ENCODE measurements at places on chromosomes 7 and 10. TPM values are rescaled to one million over a fixed set of nuclear protein-coding genes. Genes with fewer than 3 reads are reported as not detected.

DNA sequence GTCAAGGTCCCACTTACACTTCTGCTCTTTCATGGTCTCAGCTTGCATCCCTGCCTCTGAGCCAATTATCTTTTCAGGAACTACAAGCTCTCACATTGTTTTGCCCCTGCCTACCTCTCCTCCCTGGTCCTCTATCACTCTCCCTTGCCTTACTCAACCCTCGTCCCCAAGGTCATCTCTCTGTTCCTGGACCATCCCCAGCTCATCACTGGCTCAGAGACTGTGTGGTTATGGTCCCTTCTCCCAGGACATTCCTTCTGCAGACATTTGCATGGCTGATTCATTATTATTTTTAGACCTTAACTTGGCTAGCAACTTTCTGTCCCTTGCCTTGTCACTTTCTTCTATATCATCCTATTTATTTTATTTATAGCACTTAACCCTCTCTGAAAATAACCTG is 17.8 kb upstream of the GPAM start:
- no peak for DNase-seq

The LIPF gene
- total RNA-seq: not detected

The ABCB4 gene
- 0.63 TPM for total RNA-seq

The FAM20C gene
- total RNA-seq: 1.2 TPM

The PRLHR gene
- total RNA-seq: not detected

The SPDYE8 gene
- not detected for total RNA-seq

DNA sequence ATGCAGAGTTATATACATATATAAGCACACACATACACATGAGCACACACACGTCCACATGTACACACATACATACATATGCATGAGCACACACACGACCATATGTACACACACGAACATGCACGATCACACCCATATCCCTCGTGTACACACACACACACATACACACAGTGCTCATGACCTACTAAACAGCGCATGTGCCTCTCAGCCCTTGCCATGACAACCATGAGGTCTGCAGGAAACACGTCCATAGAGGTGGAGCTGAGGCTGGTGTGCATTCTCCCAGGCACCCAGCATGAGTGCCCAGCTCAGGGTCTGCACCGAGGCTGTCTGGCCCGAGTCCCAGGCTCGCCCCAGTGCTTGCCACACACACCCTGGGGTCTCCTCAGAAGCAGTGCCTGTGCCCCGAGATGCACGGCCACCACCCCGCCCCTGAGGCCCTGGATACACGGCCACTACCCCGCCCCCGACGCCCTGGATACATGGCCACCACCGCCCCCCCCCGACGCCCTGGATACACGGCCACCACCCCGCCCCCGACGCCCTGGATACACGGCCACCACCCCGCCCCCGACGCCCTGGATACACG is 529.6 kb downstream of the DNAJB6 start:
- DNase-seq: no peak

GRCh38 chr10:49827297-49827696 is 65.2 kb upstream of the OGDHL start:
- no peak for DNase-seq

The ANKRD22 gene
- not detected for total RNA-seq

The FAM241B gene
- total RNA-seq: 1.3 TPM

The ANKRD26 gene
- 10.8 TPM for total RNA-seq

DNA sequence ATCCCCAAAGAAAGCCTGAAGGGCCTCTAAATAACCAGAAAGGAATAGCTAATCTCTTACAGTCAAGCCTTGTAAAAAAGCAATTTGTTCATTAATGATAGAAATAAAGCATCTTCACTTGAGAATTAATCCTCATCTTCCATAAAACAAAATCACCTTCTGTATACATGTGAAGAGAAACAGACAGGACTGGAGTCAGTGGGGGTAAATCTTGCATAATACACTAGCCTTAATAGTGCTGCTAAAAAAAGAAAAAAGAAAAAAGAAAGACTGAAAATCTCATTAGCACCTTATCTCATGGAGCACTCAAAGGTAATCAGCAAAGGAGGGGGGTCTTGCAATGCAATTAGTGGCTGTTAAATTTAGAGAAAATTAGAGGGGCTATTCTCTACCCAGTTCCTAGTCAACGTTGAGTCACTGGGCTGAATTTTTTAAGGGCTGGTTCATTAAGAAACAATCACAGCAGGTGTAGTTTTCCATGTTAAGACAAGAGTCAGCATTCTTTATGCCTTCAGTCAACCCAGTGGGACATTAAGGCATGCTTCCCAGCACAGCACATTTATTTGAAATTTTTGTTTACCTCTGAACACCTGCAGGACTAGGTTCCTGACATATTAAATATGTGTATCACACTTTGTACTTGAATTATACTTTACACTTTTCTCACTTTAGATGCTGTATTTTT is 1455.7 kb upstream of the CELF2 start:
- DNase-seq: no peak

The WNT8B gene
- not detected for total RNA-seq

DNA sequence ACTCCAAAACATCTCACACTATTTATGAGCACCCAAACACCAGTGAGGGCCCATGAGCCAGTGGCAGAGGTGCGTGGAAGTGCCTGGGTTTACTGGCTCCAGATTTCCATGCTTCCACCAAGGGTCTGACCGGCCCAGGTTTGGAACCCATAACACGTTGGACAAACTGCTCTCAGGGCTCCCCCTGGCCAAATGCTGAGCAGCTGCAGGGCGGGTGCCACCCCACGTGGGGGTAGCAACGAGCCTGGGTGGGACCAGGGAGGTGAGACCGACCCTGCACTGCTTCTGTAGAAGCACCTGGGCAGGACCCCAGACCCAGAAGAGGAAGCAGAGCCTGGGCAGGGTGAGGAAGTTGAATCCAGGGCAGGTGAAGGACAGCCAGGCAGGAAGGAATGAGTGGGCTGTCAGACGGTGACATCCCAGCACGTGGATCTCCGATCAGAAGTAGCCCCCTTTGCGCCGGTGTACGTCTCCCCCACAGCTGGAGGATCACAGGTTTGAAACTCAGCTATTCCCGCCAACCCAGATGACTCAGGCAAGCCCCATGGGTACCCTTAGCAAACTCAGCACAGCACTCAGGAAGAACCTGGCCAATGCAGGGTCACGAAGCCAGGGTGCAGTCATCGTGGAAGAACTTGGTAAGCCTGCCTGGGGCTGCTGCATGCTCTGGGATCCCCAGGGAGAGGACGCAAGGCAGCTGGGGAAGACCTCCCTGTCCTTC is 100.4 kb upstream of the DDC start:
- DNase-seq: no peak

The KCNIP2 gene
- total RNA-seq: 1.6 TPM

GRCh38 chr10:44989597-44990301 is 11.0 kb upstream of the ZNF22 start:
- DNase-seq: no peak

DNA sequence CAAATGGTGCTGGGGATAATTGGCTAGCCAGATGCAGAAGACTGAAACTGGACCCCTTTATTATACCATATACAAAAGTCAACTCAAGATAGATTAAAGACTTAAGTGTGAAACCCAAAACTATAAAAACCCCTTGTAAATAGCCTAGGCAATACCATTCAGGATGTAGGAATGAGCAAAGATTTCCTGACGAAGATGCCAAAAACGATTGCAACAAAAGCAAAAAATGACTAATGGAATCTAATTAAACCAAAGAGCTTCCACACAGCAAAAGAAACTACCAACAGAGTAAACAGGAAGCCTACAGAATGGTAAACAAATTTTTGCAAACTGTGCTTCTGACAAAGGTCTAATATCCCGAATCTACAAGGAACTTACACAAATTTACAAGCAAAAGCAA is 30.9 kb upstream of the PLXDC2 start:
- no peak for DNase-seq

The LIPN gene
- total RNA-seq: 0.83 TPM

GRCh38 chr10:101843032-101844021 is at the start of gene KCNIP2:
TSS of gene KCNIP2 (minus strand) at chr10:101843800. CDS start at chr10:101843568, 232 bp downstream.
- DNase-seq: peak; percentile 39

DNA sequence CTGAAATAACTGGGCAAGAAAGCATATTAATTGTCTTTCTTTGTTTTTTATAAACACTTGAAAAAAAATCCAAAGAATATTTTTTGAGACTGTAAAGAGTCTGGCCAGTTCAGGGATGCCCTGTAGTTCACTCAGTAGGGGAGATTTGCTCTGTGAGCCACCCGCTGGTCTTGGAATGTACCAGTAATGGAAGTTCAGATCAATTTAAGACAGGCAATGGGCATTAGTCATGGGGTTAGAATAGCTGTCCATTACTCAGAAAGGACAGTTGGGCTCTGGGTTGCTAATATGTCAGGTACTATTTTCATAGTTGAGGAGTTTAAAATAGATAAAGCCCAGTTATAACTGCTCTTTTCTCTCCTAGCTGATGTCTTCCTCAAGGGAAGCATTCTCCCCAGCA is 38.7 kb downstream of the A1CF start:
- no peak for DNase-seq

The PLAU gene
- 0.32 TPM for total RNA-seq

- no peak for DNase-seq
These were observed 48.3 kb upstream of the NRBF2 start for GRCh38 chr10:63084690-63085382.

The VOPP1 gene
- 79.3 TPM for total RNA-seq

The SPDYE6 gene
- total RNA-seq: not detected

The MYL10 gene
- not detected for total RNA-seq

DNA sequence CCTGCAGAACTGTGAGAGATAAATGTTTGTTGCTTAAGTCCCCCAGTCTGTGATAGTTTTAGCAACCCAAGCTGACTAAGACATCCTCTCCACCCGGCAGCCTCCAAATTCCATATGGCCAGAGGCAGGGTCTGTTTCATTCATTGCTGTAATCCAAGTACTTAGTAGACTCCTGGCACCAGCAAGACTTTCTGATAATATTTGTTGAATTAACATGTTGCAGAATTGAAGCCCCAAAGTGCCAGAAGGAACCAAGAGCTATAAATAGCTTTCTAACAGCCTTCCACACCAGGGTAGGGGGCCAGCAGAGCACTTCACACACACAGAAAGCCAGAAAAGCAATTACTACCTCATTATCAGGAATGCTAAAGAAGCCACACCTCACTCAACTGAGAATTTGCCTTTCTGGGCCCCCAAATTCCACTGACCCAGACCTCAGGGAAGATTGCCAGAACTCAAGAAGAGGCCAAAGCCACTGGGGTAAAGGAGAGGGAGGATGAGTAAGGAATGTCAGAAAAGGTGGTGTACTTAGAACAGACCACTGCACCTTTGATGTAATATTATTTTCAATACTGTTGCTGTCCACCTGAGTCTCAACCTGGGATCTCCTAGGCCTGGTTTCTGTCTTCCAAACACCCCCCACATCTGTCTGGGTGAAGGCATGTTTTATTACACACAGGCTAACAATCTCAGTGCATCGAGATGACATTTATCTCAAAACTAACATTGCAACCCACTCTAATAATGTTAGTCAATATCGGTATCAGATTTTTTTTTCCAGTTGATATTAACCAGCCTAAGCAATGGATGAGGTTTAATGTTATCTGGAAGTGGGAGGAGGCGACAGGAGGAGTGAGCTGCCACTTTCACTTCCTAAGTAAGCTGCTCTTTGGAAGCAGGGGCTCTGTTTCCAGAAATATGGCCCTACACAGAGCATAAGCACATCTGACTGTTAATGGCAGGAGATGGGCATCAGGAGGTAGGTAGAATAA is 5.5 kb downstream of the NOD1 start:
- no peak for DNase-seq

DNA sequence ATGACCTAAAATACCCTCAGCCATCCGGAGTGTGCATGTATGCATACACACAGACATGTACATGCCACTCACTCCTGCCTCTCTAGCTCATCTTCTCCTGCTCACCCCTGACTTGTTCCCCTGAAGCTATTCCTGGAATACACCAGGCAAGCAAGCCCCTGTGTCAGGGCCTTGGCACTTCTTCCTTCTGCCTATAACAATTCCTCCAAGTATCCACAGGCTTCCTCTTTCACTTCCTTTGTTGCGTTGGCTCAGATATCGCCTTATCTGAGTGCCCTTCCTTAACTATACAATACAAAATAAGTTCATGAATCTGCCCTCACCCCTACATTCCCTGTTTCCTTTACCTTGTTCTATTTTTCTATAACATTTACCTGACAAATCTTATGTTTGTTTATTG is 88.8 kb downstream of the NOD1 start:
- DNase-seq: no peak

GRCh38 chr10:75191821-75192568 is 18.6 kb upstream of the VDAC2 start:
- no peak for DNase-seq

- no peak for DNase-seq
These were observed 10.3 kb upstream of the OGDH start for GRCh38 chr7:44595934-44596635.

DNA sequence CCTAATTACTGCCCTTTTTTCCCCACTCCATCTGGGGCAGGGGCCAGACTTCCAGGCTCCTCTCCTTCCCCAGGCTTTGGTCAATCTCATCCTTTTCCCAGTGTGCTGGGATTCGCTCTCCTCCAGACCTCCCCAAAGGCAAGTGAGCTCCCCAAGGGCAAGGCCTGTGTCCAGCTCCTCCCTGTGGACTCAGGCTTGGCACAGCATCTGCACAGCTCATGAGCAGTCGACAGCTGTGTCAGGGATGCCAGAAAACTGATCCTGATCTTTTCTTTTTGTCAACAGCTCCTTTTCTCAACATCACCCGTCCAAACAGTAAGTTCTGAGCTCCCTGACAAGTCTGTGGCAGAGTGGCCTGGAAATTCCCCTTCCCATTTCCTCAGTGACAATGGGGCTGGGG is 67.1 kb downstream of the C10orf120 start:
- DNase-seq: no peak

DNA sequence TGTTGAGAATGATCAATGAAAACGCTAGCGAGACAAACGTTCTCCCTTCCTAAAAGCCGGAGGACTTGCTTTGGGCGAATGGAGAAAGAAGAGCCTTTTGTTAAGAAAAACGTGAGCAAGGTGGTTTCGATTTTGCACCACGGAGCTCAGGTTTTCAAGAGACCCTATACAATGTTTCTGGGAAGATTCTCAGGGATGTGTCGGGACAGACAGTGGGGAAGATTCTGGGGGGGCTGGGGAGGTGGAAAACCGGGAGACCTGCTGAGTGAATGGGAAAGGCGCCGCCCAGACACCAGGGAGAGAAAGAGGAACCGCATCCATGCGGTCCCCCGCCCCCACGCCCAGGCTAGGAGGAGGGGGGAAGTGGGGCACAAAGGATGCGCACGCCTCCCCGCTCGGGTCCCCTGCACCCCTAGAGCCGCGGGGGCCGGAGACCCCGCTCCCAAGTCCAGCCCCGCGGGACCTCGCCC is 745 bp downstream of the YWHAG start:
- peak; percentile 63 for DNase-seq

GRCh38 chr10:114498413-114499111 is 94.3 kb upstream of the AFAP1L2 start:
- DNase-seq: no peak

DNA sequence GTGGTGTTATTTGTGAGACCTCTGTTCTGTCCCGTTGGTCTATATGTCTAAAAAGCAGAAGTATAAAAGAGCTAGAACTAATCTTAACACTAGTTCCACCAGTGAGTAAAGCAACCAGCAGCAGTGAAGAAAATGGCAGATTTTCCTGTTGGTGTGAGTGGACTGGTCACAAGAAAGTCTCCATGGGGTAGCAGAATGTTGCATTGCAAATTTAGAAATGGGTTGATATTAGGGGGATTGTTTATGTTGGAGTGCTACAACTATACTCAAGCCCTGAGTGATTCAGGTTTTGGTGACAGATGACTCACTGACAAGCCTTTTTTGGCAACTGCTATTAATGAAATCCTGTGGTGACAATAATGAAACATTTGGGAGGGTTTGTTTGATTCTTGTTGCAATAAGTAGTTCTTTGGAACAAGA is 5.6 kb downstream of the AVL9 start:
- DNase-seq: no peak
